DMS79 treated with DMSO at 0.1 percent for 48 hours (cell line): ENCODE measurements at places on chromosomes 7 and 10.

GRCh38 chr7:42014625-42015618 lies 222.1 kb downstream of the GLI3 start:
- DNase-seq = no peak

- DNase-seq = no peak
Measured at GRCh38 chr7:44564606-44565005, 9.1 kb downstream of the DDX56 start.

GRCh38 chr10:34292194-34292565 lies 522.9 kb downstream of the PARD3 start:
- DNase-seq = no peak

- DNase-seq = no peak
Measured at GRCh38 chr10:451021-451471, 238.4 kb downstream of the DIP2C start.

- no peak for DNase-seq
Measured at GRCh38 chr7:28165961-28166955, 14.3 kb downstream of the JAZF1 start.

GRCh38 chr7:112946350-112946749 lies 140.3 kb downstream of the GPR85 start:
- no peak for DNase-seq

DNA sequence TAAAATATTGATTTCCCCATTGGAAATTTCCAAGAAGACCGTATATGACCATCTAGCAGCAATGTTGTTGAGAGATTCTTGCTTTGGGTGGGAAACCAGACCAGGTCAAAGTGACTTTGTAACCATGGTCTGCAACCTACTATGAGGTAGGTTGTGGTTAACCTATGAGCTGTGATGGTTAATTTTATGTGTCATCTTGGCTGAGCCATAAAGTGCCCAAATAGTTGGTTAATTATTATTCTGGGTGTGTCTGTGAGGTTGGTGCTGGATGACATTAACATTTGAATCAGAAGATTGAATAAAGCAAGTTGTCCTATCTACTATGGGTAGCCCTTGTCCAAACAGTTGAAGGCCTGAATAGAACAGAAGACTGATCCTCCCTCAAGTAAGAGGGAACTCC lies 18.3 kb upstream of the RALA start:
- DNase-seq = no peak

DNA sequence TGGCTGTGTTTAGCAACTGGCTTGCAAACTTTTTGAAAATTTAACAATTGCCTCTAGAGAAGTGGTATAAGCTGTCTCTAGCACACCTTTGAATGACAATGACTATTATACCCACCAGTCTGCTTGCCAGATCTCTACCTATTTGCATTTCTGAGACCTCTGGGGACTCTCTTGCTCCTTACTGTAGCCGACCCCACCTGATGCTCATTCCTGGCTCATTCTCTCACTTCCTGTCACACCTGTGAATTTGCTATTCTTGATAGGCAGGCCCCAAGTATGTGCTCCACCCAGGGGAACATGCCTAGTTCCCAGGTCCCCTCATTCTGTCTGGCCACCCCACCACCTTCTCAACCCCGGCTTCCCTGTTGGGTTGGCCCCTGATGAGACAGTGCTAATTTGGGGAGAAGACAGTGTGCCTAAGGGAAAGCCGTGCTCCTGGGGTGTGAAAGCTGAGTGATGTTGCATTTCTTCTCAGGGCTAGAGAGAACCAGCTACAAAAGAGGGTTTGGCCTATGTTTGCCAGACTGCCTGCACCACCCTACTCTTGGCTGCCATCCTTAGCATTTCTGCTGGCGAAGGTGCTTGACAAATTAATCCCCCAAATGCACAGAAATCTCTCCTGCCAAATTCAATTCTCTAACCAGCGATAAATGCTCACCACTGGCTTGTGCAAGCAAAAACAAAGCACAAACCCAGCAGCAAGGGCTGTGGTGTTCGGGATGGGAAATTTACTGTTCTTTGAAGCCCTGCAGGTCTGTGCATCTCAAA lies 138.2 kb downstream of the RPS24 start:
- DNase-seq = no peak

DNA sequence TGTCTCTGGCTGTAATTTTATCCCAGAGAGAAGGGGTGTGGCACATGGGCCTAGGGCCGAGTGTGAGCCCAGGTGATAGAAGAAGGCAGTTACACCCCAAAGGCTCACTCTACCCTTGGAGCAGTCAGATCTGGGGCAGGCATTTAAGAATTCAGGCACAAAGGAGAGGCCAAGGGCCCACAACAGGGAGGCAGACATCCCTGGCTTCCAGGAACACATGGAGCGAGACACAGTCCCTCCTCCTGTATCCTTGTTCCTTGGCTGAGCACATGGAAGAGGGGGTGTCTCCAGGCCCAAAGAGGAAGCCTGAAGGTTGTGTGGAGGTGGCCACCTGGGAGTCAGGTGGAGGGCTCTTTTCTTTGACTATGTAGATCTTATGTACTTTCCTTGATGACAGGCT lies 286.2 kb downstream of the RPS24 start:
- no peak for DNase-seq

DNA sequence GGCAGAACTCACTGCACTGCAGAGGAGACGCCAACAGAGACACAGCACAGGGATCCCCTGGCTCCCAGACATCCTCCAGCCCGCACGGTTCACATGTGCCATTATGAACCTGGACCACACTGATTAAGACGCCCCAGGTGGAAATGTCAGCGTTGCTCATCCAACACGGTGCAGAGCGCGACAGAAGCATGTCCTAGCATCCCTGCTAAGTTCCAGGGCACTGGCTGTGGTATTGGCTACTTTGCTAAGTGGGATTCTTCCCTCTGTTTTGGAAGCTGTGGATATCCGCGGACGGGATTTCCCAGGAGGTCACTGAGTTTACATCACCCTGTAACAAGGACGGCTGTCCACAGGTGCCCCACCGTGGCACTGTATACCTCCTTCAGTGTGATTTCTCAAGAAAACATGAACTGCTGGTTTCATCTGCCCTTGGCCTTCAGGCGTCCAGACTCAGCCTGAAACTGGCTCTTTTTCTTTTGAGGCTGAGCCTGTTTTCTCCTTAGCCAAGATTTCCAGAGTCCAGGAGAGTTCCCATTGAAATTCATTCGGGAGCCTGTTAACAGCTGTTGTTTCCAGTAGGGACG lies 324.0 kb downstream of the WDR37 start:
- DNase-seq = no peak

DNA sequence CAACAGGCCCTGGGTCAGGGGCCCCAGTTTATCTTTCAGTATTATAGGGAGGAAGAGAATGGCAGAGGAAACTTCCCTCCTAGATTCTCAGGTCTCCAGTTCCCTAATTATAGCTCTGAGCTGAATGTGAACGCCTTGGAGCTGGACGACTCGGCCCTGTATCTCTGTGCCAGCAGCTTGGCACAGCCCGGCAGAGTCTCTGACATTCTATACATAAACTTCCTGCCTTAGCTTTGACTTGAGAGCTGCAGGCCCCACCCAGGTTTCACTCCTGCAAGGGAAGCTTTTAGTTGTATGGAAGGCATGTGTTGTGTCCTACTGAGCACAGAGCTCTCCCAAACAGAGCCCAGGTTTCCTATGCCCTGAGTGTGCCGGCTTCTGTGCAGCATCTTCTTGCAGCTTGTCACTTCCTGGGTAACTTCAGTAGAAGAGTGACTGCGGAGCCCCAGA lies 205.6 kb upstream of the PRSS58 start:
- no peak for DNase-seq

GRCh38 chr7:11274074-11274473 lies 300.4 kb downstream of the PHF14 start:
- no peak for DNase-seq

DNA sequence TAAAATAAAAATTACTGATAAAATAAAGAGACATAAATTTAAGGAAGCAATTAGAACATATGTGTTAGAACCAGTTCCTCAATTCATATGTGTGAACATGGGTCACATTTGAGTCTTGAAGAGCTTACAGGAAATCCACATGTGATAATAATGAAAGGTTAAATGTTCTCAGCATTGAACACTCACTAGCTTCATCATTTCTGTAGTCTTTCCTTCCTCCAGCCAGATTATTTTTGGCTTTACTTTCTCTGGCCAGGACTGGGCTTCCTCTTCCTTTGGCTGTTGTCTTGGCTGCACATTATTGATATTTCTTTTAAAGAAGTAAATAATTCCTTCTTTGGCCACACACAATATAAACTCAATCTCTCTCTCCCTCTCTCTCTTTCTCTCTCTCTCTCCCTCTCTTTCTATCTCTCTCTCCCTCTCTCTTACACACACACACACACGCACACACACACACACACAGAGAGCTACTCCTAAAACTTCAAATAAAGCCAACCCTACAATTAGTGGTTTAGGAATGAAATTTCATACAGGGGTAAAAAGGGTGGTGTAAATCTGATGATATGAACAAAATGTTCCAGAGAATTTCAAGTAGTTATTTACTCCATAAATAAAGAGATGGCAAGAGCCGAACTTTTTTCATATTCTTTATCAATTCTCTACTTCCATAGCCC lies 171.2 kb downstream of the REEP3 start:
- DNase-seq = no peak

- no peak for DNase-seq
Measured at GRCh38 chr10:99368646-99369045, 39.5 kb downstream of the CNNM1 start.

- no peak for DNase-seq
Measured at GRCh38 chr7:32680259-32681173, 185.2 kb downstream of the AVL9 start.

GRCh38 chr7:47347816-47348385 lies 234.0 kb downstream of the TNS3 start:
- DNase-seq = no peak

GRCh38 chr7:50069613-50070012 lies 23.4 kb downstream of the ZPBP start:
- DNase-seq = no peak

- no peak for DNase-seq
Measured at GRCh38 chr10:95513941-95514392, 47.2 kb downstream of the SORBS1 start.

DNA sequence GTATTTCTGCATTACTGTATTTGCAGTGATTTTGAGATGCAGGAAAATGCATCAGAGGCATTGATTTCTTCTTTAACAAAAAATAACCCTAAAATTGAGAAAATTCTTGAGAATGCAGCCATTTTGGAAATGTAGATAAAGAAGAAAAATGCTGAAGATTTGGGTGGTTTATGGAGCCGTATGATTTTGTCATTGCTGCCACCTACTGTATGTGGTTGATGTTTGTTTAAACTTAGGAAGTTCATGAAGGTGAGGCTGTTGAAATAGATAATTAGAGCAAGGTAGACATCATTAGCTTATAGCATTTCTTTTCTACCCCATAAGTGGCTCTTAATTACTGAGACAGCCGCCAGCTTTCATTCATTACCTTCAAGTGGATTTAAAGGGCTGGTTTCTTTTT lies 92.1 kb upstream of the SAMD8 start:
- peak; percentile 37 for DNase-seq
